ENCODE measurements at places on chromosomes 1 and 21. TPM values are rescaled to one million over a fixed set of nuclear protein-coding genes. Genes with fewer than 3 reads are reported as not detected.

The AMIGO1 gene
- total RNA-seq: 6.6 TPM

The C1orf141 gene
- total RNA-seq: not detected

The CELA2B gene
- not detected for total RNA-seq

The VHLL gene
- not detected for total RNA-seq

The ASB17 gene
- total RNA-seq: not detected

The TNFSF4 gene
- total RNA-seq: 2.9 TPM

The PLCH2 gene
- 43.4 TPM for total RNA-seq

The FHAD1 gene
- total RNA-seq: not detected

Data from CD4-positive, CD25-positive, alpha-beta regulatory T cell (primary cell).